Stomach (tissue), 19 donors: ENCODE measurements at places on chromosomes 5 and 9.
A peak's percentile ranks its signal among the peaks of the same experiment; 100 is the strongest.

GRCh38 chr5:160158087-160158486, 38.8 kb upstream of the PWWP2A start:
- H3K4me3 ChIP-seq = no peak overlapping the region
- DNase-seq = no peak
- no peaks in the 10 kb centered on the region for H3K27me3 ChIP-seq
- H3K4me1 ChIP-seq = peaks cover 9% of the 10 kb centered on the region
- no peaks in the 10 kb centered on the region for H3K36me3 ChIP-seq

DNA sequence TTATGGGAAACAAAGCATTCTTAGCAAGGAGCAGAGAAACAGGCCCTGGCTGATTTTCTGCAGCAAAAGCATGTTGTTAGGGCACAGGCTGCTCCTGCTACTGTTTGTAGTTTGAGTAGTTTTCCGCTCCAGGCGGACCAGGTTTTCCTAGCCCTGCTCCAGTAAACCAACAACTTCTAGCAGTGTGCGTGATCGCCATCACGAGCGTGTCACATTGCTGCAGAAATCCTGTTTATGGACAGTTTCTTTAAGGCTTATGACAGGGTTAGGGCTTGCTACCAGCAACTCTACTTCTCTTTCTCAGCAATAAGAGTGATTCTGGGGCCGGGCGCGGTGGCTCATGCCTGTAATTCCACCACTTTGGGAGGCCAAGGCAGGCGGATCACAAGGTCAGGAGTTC, 803.9 kb upstream of the CDH10 start:
- H3K27ac ChIP-seq = no peak overlapping the region
- H3K36me3 ChIP-seq = no peaks in the 10 kb centered on the region
- DNase-seq = no peak
- no peak overlapping the region for H3K4me3 ChIP-seq

- H3K36me3 ChIP-seq = no peaks in the 10 kb centered on the region
- DNase-seq = peak; percentile 17
- H3K4me1 ChIP-seq = peaks cover 19% of the 10 kb centered on the region
- H3K27ac ChIP-seq = no peak overlapping the region
- no peaks in the 10 kb centered on the region for H3K27me3 ChIP-seq
Measured at GRCh38 chr9:36443581-36443980, 43.5 kb upstream of the RNF38 start.

GRCh38 chr9:34392511-34392910, 15.8 kb upstream of the MYORG start:
- no peak for DNase-seq
- H3K4me1 ChIP-seq = no peaks in the 10 kb centered on the region
- no peak overlapping the region for H3K27ac ChIP-seq
- H3K4me3 ChIP-seq = no peak overlapping the region
- no peaks in the 10 kb centered on the region for H3K36me3 ChIP-seq

DNA sequence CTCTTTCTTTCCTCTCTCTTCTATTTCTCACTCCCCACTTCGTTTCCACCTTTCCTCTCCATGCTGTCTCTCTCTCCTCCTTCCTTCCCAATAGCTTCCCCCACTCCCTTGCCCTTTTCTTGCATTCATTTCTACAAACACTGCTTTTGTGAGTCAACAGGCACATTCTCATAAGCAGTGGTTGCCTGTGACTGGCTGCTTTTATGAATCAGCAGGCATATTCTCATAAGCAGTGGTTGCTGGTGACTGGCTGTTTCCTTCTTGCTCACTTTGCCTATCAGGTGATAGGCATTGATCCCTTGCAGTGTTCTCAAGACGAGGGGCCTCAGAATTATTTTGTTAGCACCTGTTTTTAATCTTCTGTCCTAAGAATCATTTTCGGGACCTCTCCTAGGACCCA, 116.1 kb upstream of the ACTBL2 start:
- H3K4me1 ChIP-seq = no peaks in the 10 kb centered on the region
- no peaks in the 10 kb centered on the region for H3K27me3 ChIP-seq
- H3K4me3 ChIP-seq = no peak overlapping the region
- no peaks in the 10 kb centered on the region for H3K36me3 ChIP-seq
- no peak for DNase-seq
- no peak overlapping the region for H3K27ac ChIP-seq

- no peak overlapping the region for H3K4me3 ChIP-seq
- peaks cover 14% of the 10 kb centered on the region for H3K4me1 ChIP-seq
- no peak for DNase-seq
- no peaks in the 10 kb centered on the region for H3K36me3 ChIP-seq
- no peak overlapping the region for H3K27ac ChIP-seq
Measured at GRCh38 chr5:157672976-157673375, 1.6 kb downstream of the C5orf52 start.

- H3K27me3 ChIP-seq = no peaks in the 10 kb centered on the region
- DNase-seq = peak; percentile 26
Measured at GRCh38 chr5:159412284-159413046, 82.2 kb upstream of the IL12B start.

DNA sequence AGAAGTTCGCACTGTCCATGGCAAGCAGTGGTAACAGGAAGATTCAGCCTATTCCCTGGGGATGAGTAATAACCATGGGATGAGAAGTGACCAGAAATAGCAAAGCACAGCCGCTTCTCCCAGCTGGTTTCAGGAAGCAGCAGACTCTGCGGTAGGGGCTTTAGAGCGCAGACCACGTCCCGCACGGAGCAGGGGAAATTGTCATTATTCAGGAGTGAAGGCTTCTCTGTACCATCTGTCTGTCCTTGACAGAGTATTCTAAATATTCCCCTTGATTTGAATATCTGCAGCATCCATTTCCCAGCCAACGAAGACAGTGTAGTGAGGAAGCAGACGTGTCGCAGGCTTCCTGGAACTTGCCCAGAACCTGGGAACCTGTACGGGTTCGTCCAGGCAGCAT, 159.6 kb downstream of the NXNL2 start:
- H3K27me3 ChIP-seq = no peaks in the 10 kb centered on the region
- H3K4me1 ChIP-seq = peaks cover 4% of the 10 kb centered on the region
- peak; percentile 53 for DNase-seq
- no peak overlapping the region for H3K4me3 ChIP-seq
- no peaks in the 10 kb centered on the region for H3K36me3 ChIP-seq
- H3K27ac ChIP-seq = no peak overlapping the region

- no peaks in the 10 kb centered on the region for H3K36me3 ChIP-seq
- no peaks in the 10 kb centered on the region for H3K27me3 ChIP-seq
- no peak for DNase-seq
- no peak overlapping the region for H3K4me3 ChIP-seq
- no peak overlapping the region for H3K27ac ChIP-seq
- H3K4me1 ChIP-seq = no peaks in the 10 kb centered on the region
Measured at GRCh38 chr9:7097040-7097715, 339.4 kb downstream of the KDM4C start.

- DNase-seq = no peak
- no peaks in the 10 kb centered on the region for H3K36me3 ChIP-seq
- peaks cover 4% of the 10 kb centered on the region for H3K4me1 ChIP-seq
- no peak overlapping the region for H3K27ac ChIP-seq
Measured at GRCh38 chr9:111762556-111762955, 32.2 kb downstream of the SHOC1 start.

DNA sequence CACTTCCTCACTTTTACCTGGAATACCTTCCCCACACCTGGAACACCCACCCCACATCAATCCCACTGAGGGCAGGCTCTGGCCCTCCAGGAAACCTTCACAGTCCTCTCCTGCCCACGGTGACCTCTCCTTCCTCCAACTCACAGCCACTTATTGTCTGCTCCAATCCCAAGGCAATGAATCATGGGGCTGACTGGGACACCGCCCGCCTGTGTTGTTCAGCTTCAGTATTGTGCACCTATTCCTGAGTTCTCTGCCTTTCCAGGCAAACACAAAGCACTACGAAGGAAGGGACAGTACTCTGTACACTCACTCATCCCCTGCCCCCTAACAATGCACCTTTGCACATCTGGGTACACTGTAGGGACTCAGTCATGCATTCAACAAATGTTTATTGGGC, 7.3 kb downstream of the PCDH1 start:
- peak; percentile 59 for DNase-seq
- no peak overlapping the region for H3K4me3 ChIP-seq
- H3K27ac ChIP-seq = peak overlapping the region; percentile 79
- peaks cover 19% of the 10 kb centered on the region for H3K36me3 ChIP-seq
- peaks cover 100% of the 10 kb centered on the region for H3K4me1 ChIP-seq

DNA sequence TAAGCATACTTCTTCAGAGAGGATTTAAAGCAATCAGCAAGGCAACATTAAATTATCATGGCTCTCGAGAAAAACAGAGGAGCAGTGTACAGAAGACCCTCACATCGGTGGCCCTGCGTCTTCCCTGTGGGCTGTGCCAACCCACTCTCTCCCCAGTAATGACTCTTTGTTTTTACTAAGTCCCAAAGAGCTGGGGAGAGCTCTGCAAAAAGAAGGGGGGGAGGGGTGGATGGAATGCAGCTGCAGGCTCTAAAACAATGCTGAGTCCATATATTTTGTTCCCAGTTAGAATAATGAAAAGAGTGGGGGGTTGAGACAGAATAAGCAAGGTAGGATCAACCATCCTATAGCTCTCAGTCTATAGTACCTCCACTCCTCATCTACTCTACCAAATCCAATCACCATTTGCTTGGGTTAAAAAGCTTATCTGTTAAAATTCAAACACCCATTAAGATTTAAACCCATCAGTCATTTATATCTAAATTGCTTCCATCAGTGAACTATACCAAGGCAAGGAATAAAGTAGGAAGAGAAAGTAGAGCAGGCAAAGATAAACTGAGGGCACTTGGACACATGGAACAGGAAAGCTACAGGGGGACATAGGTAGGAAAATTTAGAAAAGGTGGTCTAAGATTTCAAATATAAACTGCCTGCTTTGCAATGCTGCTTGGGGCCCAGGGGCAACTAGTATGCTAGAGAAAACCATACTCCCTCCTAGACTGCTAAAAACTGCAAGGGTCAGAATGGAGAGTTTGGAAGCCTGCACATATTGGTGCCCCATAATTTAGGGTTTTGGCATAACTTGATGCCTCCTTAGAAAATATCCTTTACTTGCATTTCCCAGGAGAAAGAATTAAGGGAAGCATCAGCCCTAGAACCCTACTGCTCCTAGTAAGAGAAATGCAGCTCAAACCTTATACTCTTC, 20.6 kb downstream of the ELL2 start:
- no peak overlapping the region for H3K4me3 ChIP-seq
- no peaks in the 10 kb centered on the region for H3K36me3 ChIP-seq
- H3K27me3 ChIP-seq = no peaks in the 10 kb centered on the region
- no peak overlapping the region for H3K27ac ChIP-seq

DNA sequence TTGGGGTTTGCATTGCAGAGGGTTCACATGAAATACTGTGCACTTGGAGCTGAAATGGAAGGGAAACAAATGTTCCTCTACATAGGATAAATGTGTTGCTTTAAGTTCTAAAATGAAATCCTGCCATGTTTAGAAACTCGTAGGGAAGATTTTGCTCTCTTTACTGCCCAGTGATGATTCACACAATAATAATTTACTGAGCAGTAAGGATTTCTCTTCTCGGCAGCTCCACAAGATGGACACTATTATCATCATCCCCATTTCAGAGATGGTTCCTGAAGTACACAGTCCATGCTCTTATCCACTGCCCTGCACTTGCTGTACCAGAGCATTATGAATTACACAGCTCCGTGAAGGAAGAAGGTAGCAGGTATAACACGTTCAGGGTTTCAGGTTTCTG, 4.1 kb downstream of the HACD4 start:
- H3K27me3 ChIP-seq = no peaks in the 10 kb centered on the region
- no peak overlapping the region for H3K27ac ChIP-seq

GRCh38 chr5:120101771-120102170, 362.3 kb upstream of the PRR16 start:
- DNase-seq = no peak
- H3K4me1 ChIP-seq = no peaks in the 10 kb centered on the region
